GM23248 (cell line): ENCODE measurements at places on chromosomes 12 and 14. TPM values are rescaled to one million over a fixed set of nuclear protein-coding genes. Genes with fewer than 3 reads are reported as not detected.

Gene PAPLN
- 0.22 and 1.0 TPM in 2 replicates for total RNA-seq

DNA sequence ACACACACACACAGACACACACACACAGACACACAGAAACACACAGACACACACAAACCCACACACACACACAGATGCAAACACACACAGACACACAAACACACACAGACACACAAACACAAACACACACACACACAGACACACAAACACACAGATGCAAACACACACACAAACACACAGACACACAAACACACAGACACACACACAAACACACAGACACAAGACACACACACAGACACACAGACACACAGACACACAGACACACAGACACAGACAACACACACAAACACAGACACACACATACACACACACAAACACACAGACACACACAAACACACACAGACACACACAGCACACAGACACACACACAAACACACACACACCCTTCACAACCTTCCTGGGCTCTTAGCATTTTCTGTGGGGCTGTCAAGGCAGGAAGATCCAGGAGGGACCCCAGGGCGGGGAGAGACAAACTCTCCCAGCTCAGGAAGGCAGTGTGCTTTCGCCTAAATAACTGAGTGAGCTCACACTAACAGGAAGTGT lies 24.2 kb upstream of the INF2 start:
- no peak overlapping the region for H3K27ac ChIP-seq
- H3K4me1 ChIP-seq, result 0 out of 2 replicates have a peak, but pooled peaks cover under 1% of the 10 kb centered on the region
- H3K27me3 ChIP-seq, result no peaks in the 10 kb centered on the region

Gene C3AR1
- total RNA-seq, result not detected in 2 replicates

DNA sequence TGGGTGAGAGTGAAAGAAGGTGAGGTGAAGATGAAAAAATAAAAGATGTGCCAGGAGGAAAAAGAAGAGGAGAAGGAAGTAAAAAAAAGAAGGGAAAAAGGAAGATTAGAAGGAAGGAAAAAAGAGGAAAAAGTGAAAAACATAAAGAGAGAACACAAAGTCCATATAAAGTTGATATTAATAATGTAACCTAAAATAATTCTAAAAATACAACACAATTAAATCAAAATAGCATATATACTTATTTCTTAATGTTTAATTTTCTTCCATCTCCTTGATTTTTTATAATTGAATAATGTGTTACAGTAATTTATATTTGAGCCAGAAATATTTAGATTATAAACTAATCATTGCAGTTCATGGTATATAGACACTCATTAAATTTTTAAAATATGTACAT lies 124.4 kb upstream of the NOVA1 start:
- no peaks in the 10 kb centered on the region for H3K27me3 ChIP-seq
- 0 out of 2 replicates have a peak, but pooled peaks cover 3% of the 10 kb centered on the region for H3K4me1 ChIP-seq
- DNase-seq, result no peak
- H3K4me3 ChIP-seq, result no peak overlapping the region
- no peak overlapping the region for H3K27ac ChIP-seq

Gene C14orf119
- total RNA-seq, result 48.7 and 55.5 TPM in 2 replicates

DNA sequence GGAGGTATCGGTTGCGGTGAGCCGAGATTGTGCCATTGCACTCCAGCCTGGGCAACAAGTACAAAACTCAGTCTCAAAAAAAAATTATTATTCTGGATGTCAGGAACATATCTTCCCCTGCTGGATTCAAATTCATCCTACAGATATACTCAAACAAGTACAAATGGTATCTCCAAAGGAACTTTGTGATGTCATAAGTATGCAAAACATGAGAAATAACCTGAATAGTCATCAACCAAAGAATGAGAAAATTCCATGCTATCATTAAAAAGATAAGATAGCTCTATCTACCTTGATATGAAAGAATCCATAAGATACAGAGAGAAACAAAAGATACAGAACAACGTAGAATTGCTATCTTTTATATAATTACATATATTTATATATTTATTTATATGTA lies 67.7 kb downstream of the EEA1 start:
- H3K27me3 ChIP-seq, result no peaks in the 10 kb centered on the region
- DNase-seq, result no peak
- H3K36me3 ChIP-seq, result peaks cover 17% of the 10 kb centered on the region

- DNase-seq, result no peak
- H3K36me3 ChIP-seq, result no peaks in the 10 kb centered on the region
- H3K4me3 ChIP-seq, result no peak overlapping the region
- no peaks in the 10 kb centered on the region for H3K4me1 ChIP-seq
- H3K27me3 ChIP-seq, result no peaks in the 10 kb centered on the region
Measured at GRCh38 chr12:108094056-108094649, 34.9 kb upstream of the WSCD2 start.
